HFF-Myc (cell line): ENCODE measurements at places on chromosomes 6 and 20.

DNA sequence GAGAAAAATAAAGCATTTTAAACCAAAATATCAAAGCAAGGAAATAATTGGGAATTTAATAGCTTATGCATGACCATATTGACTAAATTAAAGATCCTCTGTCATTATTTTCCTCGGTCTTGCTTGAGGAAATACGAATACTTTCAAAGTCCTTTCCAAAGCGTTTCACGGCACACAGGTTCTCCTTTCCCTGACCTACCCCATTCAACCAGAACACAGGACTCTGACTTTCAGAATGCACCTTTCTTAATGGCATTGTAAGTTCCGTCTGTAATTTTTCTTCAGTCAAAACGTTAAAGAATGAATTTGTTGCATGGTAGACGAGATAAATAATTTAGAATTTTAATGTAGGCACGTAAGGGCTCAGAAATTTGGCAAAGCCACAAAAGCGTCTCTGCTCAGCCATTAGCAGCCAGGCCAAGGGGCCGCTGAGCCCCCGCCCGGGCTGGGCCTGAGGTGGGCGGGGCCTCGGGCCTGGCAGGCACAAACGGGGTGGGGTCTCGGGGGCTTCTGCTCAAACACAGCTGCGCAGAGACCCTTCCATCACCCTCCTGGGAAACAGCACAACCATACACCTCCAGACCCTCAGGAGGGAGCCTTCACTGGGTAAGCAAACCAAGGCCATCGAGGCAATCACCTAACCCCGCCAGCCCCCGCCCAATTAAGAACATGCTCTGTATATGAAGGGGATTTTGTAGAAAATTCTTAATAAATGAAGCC lies 3.4 kb downstream of the NEDD9 start:
- DNase-seq: no peak

DNA sequence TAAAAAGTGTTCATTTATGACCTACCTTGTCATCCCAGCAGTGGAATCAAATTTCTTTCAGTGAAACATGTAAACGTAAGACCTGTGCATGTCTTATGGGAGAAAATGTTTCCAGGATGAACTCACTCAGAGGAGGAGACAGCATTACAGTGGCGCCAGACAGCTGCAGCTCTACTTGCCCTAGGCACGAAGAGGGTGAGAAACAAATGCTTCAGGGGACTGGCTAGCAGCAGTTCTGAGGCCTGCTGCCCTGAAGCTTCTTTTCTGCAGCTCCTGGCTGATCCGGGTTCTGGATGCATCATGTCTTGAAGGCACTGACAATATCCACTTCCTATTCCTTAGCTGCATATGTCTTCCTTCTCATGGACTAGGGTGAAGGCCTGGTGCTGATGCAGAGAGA lies 120.2 kb downstream of the QRSL1 start:
- no peak for DNase-seq

- no peak for DNase-seq
Measured at GRCh38 chr6:22545051-22545450, 24.3 kb upstream of the HDGFL1 start.

DNA sequence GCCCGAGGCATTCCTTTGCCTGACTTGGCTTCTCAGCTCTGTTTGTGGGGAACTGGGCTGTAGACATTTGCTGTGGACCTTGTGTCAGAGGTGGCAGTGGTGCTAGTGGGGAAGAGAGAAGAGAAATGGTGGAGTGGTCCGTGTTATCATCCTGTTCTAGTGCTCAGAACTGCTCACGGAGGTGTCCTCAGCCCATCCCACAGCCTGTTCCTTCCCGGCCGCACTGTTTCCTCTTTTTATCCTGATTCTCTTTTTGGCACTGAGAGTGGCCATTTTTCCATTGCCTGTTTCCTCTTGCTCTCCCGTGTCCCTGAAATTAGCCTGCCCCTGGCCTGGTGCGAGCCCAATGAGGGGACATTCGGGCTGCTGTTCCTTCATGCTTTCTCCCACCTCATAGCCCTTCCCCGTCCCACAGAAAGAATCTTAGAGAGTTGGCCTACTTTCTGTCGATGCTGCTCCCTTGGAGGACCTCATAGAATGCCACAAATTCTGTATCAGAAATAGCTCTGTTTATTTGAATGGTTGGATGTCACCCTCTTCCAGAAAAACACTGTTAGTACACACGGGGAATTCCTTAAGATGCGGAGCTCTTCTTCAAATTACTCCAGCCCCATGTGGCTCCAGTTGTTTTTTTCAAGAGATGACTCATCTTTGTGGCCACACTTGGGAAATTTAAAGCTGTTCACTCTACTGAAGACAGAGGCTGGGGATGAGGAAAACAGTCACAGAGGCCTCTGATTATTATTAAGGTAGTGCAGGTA lies 26.1 kb downstream of the FARS2 start:
- peak; percentile 57 for DNase-seq

GRCh38 chr6:98932381-98932780 lies 15.4 kb downstream of the FBXL4 start:
- no peak for DNase-seq

DNA sequence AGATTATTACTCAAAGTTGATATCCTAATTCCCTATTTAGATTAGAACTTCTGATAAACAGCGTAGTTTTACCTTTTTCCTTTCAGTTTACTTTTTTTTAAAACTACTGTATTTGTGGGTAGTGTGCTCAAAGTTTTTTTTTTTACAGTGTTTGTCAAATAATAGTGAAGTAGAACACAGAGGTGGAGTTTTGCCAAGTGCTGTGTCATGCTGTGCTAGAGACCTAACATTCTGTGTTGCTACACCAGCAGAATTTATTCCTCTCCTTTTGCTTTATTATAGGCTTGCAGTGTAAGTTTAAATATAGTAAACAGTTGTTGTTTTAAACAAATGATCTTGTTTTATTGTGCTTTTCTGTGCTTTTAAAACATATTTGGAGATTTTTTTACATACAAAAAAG lies 125.4 kb downstream of the HIVEP1 start:
- DNase-seq: peak; percentile 63

DNA sequence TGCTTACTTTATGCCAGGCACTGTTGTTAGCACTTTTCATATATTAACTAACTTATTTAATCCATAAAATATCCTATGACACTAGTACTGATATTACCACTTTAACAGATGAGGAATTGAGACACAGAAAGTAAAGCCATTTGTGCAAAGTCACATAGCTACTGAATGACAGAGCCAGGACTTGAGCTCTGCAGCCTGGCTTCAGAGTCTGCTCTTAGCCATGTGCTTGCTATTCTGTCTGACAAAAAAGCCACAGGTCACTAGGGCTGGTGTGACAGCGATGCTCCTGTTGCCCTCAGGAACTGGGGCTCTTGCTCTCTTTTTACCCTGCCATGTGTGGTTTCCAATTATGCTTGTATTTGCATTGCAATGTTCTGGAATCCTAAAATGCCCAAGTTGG lies 44.7 kb upstream of the RNF8 start:
- DNase-seq: no peak

DNA sequence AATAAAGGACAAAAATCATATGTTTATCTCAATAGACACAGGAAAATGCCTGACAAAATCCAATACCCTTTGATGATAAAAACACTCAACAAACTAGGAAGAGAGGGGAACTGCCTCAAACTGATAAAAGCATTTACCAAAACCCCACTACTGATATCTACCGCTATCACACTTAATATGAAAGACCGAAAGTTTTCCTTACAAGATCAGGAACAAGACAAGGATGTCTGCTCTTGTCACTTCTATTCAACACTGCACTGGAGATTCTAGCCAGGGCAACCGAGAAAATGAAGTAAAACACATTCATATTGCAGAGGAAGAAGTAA lies 25.1 kb downstream of the GZF1 start:
- DNase-seq: no peak

- peak; percentile 50 for DNase-seq
Measured at GRCh38 chr6:80535914-80536565, 429.6 kb downstream of the BCKDHB start.

DNA sequence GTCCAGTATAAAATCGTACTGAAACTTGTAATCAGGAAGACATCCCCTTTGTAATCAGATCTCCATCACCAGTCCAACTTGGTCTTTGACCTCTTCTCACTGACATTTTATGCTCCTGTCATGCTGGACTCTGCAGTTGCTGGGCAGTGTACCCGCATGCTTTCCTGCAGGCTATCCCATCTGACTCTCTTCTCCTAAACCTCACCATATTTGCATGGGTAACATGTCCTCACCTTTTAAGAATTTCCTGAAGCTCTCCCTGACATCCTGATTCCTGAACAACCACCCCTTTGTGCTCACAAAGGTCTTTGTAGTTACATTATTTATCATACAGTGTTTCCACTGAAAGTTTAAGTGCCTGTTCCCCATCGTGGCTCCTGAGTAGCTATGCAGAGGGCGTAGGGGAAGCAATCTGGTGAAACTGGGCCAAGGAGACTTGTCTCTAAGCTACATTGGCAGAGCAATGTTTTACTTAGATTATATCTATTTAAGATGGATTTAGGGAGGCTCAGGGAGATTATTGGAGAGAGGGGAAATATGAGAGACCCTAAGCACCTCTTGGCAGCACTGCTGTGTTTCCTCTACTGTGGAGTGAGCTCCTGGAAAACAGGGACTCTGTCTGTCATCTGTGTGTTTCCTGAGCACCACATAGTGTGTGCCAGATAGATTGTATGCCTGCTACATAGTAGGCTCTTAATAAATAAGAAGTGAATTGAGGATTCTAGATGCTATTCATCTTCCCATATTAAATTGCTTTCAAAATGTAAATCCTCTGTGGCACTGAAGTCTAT lies 124.0 kb downstream of the LAMA2 start:
- no peak for DNase-seq

GRCh38 chr6:100344761-100345160 lies 120.0 kb downstream of the SIM1 start:
- no peak for DNase-seq

- no peak for DNase-seq
Measured at GRCh38 chr6:88670369-88670768, 293.0 kb downstream of the RNGTT start.

DNA sequence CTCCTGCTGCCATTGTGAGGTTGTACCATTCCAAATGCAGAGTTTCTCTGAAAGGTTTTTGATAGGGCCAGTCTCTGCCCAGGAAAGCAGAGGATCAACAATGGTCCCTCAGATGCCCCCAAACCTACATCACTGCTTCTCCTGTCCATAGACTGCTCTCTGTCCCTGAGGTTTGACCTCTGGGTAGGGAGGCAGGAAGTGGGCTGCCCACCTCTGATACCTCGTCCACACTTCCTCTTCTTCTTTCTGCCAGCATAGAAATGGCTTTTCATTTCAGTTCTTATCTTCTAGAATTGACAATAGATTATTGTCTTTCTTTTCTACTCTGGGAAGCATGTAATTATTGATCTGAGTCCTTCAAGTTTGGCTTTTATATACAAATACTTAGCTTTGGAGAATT lies 170.6 kb downstream of the TRMT11 start:
- DNase-seq: no peak

DNA sequence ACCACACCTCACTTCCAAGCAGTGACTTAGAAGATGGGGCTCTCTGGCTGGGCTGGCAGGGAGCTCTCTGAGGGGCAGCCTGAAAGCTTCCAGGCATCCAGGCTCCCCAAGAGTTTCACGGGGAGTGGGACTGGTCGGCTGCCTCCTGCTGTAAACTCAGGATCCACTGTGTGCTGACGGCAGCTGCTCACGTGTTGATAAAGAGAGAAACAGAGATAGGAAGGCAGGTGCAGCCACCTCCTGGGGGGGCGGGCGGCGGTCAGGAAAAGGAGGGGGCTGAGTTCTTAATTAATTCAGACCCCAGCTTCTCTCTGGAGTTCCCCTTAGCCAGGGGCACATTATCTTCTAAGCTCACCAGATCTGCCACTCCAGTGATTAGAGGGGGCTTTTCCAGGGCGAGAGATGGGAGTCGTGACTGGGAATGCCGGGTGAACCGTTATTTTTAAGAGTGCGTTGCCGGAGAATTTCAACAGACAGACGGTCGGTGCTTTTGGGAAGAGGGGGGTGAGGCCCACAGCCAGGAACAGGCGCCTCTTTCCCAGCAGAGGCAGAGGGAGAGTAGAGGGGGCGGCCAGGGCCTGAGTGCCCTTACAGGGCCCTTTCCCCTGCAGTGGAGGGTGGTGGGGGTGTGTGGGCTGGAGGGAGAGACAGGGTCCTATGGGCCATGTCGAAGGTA lies 70.9 kb downstream of the CD40 start:
- no peak for DNase-seq

- DNase-seq: no peak
Measured at GRCh38 chr6:13535306-13535705, 39.1 kb upstream of the SIRT5 start.

DNA sequence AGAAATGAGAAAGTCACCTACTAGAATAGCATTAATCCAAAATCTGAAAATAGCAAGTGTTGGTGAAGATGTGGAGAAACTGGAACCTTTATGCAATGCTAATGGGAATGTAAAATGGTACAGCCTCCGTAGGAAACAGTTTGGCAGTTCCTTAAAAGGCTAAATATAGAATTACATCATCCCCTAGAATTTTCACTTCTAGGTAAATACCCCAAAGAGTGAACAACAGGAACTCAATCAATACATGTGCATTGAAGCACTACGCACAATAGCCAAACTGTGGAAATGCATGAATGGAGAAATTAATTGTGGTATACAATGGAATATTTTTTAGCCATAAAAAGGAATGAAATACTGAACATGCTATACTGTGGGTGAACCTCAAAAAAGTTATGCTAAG lies 982.0 kb upstream of the FLRT3 start:
- DNase-seq: no peak

GRCh38 chr6:9717568-9717967 lies 697.3 kb downstream of the TFAP2A start:
- DNase-seq: no peak

- no peak for DNase-seq
Measured at GRCh38 chr6:74018825-74019224, 322.8 kb downstream of the CD109 start.

- DNase-seq: no peak
Measured at GRCh38 chr6:109820706-109821350, 129.7 kb downstream of the FIG4 start.

DNA sequence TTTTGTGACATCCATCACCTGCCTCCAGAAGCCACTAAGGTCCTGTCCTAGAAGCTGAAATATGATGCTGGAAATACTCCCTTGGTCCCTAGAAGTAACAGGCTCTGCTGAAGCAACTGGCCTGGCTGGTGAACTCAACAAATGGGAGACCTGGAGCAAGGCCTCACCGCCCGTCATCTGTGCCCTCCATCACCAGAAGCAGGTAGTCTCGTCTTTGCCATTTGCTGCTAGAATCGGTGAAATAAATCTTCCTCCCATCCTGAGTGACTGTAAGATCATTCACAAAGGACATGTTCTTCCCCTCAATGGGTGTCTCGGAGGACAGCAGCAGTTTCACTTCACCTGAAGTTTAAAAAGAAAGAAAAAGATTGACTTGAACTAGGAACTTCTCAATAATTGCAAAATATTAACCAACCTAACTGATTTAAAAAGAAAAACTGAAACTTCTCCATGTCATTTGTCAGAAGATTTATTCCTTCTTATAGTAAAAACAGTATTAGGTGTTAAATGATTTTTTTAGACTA lies 21.0 kb downstream of the CST7 start:
- DNase-seq: no peak
